ENCODE measurements at places on chromosomes 11 and 22.

GRCh38 chr11:99019696-99020095, 1.1 kb upstream of the CNTN5 start:
- no peak for DNase-seq

DNA sequence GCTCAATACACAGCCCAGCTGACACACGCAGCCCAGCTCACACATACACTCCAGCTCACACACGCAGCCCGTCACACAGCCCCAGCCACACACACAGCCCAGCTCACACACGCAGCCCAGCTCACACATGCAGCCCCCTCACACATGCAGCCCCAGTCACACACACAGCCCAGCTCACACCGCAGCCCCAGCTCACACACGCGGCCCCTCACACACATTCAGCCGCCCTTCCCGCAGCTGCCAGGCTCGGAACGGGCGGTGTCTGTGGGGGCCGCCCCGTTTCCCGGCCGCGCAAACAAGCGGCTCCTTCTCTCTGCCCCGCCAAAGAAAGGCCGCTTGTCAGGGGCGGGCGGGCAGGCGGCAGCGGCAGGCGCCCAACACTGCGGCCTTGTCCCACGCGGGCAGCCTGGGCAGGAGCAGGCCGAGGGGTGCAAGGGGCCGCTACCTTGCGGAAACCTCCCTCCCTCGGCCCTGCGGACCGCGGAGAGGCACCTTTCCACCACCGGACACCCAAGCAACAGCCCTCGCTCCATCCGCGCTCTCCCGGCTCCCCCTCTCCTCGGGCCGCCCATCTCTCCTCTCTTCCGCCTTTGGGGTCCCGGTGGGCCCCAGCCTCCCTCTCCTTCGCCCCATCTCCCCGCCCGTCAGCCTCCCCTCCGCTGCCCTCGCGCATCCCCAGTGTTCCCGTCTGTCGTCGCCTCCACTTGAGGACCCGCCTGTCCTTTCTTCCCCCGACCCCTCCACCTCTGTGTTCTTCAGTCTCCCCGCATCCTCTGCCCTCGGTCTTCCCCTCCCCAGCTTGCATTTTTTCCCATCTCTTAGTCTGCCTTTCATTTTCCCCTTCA, 2.2 kb downstream of the PHLDB1 start:
- no peak for DNase-seq

DNA sequence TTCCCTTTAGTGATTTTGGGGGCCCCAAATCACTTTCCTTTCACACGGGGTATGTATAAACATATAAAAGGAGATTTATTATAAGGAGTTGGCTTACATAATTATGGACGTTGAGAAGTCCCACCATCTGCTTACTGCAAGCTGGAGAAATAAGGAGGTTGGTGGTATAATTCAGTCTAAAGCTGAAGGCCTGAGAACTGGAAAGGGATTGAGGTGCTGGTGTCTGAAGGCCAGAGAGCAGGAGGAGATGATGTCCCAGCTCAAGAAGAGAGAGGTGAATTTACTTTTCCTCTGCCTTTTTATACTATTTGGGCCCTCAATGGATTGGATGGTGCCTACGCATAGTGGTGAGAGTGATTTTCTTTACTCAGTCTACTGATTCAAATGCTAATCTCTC, 1.3 kb upstream of the ZNF202 start:
- no peak for DNase-seq

DNA sequence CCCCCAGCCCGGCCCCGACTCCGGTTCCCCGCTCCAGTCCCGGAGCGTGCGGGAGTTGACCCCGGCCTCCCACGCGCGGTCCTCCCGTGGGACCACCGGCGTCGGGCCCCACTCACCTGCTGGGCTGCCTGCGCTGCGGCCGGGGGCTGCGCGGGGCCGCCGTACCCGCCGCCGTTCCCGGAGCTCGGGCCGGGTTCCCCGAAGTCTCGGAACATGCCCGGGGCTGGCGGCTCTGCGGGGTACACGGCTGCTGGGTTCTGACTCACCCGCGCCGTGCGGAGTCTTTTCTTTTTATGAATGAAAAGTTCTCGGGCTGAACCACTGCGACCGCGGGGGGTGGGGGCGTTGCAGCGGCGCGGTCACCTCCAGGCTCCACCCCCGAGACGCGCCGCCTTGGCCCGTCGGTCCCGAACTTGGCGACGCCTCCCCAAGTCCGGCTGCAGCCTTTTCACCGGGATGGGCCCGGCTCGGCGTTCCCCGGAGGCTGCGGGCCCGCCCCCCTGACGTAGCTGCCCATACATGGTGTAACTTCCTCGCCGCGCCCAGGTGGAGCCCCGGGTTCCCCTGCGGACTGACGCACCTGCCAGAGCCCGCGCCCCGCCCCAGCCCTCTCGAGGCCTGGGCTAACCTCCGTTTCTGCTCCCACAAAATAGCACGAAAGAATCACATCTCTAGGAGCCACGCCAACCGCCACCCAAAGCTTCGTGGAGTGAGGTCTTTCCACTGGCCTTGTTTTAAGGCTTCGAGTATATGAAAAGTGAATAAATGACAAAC, at the start of gene FOSL1:
FOSL1 (minus strand) TSS at position 264 of the 774 bp plus-strand sequence; CDS start at position 215, 49 bp downstream.
- DNase-seq, result no peak

Data from iPS DF 6.9 (cell line).